ENCODE measurements at places on chromosomes 7 and 10.

GRCh38 chr10:109845308-109845707, 78.0 kb downstream of the XPNPEP1 start:
- no peak for DNase-seq

GRCh38 chr10:80268266-80268665, 21.2 kb downstream of the MAT1A start:
- no peak for DNase-seq

DNA sequence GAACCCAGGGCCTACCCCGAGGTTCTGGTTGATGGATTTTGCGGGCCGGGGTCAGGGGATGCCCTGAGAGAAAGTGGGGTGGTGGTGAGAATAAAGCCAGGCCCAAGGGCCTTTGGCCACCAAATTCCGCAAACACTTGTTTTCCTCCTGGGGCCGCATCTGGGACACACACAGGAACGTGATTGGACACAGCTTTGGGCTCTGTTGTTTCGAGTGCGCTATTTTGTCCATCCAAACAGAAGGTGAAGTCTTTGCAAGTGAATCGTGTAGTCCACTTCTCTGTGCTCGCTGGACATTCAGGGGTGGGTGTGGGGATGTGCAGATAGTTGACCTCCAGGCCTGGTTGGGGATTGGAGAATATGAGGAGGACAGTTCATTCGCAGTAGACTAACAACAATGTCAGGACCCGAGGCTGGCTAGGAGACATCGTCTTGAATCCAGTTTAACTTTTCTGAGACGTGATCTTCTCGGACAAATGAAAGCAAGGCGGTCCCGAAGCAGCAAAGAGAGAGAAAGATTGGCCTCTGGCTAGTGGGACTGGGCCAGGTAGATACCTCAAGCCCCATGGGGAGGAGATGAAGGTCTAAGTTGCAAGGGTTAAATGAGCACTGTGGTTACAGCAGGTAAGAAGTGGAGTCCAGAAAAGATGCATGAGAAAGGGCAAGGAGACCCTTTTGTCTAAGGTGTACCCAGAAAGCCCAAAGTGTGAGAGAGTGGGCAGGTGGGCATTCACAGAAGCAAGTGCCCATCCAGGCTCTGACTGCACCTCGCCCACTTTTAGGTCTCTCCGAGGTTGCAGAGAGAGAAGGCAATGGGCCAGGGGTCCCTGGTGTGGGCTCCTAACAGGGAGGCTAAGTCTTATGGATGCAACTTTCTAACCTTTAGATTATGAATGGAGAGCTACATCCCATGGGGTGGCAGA, 764 bp upstream of the FAM131B start:
- no peak for DNase-seq

DNA sequence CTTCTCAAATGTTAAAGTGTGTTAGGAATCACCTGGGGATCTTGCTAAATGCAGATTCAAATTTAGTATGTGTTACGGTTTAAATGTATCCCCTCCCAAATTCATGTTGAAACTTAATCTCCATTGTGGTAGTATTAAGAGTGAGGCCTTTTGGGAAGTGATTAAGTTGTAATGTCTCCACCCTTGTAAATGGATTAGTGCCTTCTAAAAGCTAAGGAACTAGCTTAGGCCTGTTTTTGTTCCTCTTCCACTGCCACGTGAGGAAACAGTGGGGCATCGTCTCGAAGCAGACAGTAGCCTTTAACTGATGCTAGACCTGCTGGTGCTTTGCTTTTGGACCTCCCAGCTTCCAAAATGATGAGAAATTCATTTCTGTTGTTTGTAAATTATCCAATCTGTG, 52.3 kb upstream of the SEMA3D start:
- peak; percentile 16 for DNase-seq

Data from D341Med (cell line).